ENCODE measurements at places on chromosomes 13 and 19. TPM values are rescaled to one million over a fixed set of nuclear protein-coding genes. Genes with fewer than 3 reads are reported as not detected.
A peak's percentile ranks its signal among the peaks of the same experiment; 100 is the strongest.

DNA sequence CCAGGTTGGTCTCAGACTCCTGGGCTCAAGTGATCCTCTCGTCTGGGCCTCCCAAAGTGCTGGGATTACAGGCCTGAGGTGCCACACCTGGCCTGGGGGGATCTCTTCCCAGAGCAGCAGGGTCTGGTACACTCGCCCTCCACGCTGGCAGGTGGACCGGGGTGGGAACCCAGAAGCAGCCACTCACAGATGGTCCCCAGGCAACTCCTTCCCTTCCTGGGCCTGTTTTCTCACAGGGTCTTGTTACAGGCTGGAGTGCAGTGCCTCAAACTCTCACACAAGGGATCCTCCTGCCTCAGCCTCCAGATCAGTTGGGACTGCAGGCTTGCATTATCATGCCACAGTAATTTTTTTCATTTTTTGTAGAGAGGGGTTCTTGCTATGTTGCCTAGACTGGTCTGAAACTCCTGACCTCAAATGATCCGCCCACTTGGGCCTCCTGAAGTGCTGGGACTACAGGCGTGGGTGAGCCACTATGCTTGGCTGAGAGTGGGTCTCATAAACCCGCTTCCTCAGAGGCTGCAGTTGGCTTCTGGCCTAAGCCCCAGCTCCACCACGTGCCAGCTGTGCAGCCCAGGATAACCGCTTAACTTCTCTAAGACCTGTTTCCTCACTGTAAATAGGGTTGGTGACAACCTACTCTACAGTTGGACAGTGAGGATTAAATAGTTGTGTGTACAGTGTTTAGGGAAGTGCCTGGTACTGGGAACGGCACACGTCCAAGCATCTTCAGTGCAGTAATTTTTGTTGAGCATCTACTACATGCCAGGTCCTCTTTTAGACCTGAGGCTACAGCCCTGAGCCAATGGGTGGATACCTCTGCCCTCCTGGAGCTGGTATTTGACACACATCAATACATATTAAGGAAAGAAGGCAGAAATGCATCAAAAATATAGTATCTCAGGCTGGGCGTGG is 871 bp upstream of the CCER2 start:
- peaks cover 5% of the 10 kb centered on the region for H3K36me3 ChIP-seq
- no peak for DNase-seq
- no peak overlapping the region for H3K27ac ChIP-seq
- no peaks in the 10 kb centered on the region for H3K4me1 ChIP-seq
- H3K27me3 ChIP-seq = no peaks in the 10 kb centered on the region

GRCh38 chr13:41213919-41214318 is 19.6 kb upstream of the KBTBD7 start:
- H3K27me3 ChIP-seq = no peaks in the 10 kb centered on the region
- no peak overlapping the region for H3K27ac ChIP-seq
- peaks cover 4% of the 10 kb centered on the region for H3K36me3 ChIP-seq

- H3K36me3 ChIP-seq = peaks cover 31% of the 10 kb centered on the region
- DNase-seq = peak; percentile 76
- H3K4me3 ChIP-seq = peak overlapping the region; percentile 27
- H3K27ac ChIP-seq = no peak overlapping the region
Observed at GRCh38 chr13:95642028-95642621, 2.4 kb downstream of the DZIP1 start.

GRCh38 chr19:4638317-4638716 is 999 bp upstream of the TNFAIP8L1 start:
- no peak overlapping the region for H3K27ac ChIP-seq
- H3K4me1 ChIP-seq = no peaks in the 10 kb centered on the region
- no peak overlapping the region for H3K4me3 ChIP-seq
- no peaks in the 10 kb centered on the region for H3K36me3 ChIP-seq
- DNase-seq = no peak
- H3K27me3 ChIP-seq = no peaks in the 10 kb centered on the region

GRCh38 chr13:99331881-99332293 is 24.7 kb upstream of the GPR183 start:
- peaks cover 11% of the 10 kb centered on the region for H3K36me3 ChIP-seq
- no peak overlapping the region for H3K27ac ChIP-seq
- no peaks in the 10 kb centered on the region for H3K27me3 ChIP-seq

GRCh38 chr13:111346101-111346680 is 25.7 kb downstream of the TEX29 start:
- no peak for DNase-seq
- H3K36me3 ChIP-seq = no peaks in the 10 kb centered on the region
- H3K4me1 ChIP-seq = no peaks in the 10 kb centered on the region
- H3K4me3 ChIP-seq = no peak overlapping the region

- no peak overlapping the region for H3K27ac ChIP-seq
- H3K4me3 ChIP-seq = no peak overlapping the region
- no peak for DNase-seq
- H3K36me3 ChIP-seq = no peaks in the 10 kb centered on the region
- no peaks in the 10 kb centered on the region for H3K4me1 ChIP-seq
- no peaks in the 10 kb centered on the region for H3K27me3 ChIP-seq
Observed at GRCh38 chr13:27474751-27475268, 24.4 kb upstream of the MTIF3 start.

DNA sequence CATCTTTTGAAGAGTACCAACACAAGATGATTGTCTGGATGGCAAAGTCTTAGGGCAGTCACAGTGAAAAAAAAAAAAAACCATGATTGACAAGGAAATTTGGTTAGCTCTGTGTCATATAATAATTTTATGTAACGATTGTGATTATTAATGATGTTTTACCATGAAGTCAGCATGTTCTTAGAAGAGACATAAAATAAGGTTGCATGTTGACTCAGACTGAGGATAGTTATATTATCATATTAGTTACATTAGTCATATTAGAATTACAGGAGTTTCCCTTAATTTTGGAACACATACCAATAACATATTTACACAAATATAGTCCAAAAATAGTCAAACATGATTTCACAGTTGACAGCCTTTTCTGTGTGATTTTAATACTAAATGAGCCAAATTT is 5.7 kb downstream of the ZNF431 start:
- H3K27me3 ChIP-seq = no peaks in the 10 kb centered on the region
- peaks cover 94% of the 10 kb centered on the region for H3K36me3 ChIP-seq
- no peak overlapping the region for H3K27ac ChIP-seq
- H3K4me1 ChIP-seq = no peaks in the 10 kb centered on the region

GRCh38 chr13:41177616-41178015 is 16.8 kb downstream of the KBTBD7 start:
- H3K27ac ChIP-seq = no peak overlapping the region
- DNase-seq = no peak

- no peak for DNase-seq
- no peaks in the 10 kb centered on the region for H3K4me1 ChIP-seq
- H3K4me3 ChIP-seq = no peak overlapping the region
Observed at GRCh38 chr19:11050323-11051114, 38.7 kb upstream of the LDLR start.

GRCh38 chr19:18596752-18597157 is 8.2 kb downstream of the REX1BD start:
- no peak overlapping the region for H3K27ac ChIP-seq
- H3K36me3 ChIP-seq = no peaks in the 10 kb centered on the region
- peaks cover 6% of the 10 kb centered on the region for H3K4me1 ChIP-seq
- peak; percentile 92 for DNase-seq

DNA sequence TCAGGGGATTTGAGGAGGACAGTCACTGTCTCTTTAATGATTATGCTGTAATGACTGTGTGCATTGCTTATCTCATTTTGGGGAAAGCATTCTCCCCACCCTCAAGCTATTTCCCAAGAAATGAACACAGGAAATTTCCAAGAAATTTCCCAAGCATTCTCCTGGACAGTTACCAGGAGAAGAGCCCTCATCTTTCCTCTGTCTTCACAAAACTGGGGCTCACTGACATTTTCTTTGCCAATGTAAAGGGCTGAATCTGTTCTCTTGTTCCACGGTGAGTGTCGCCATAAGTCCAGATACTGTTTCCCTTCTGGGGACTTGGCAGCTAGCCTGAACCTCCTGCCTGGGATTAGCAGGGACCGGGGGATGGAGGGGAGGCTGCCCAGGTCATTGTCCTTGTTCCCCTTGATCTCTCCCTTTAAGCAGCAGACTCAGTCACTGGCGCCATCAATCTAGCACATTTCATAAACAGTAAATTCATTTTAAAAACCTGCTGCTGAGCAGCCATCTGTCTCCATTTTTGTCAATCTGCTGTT is 172.8 kb downstream of the DNAJC15 start:
- H3K27me3 ChIP-seq = no peaks in the 10 kb centered on the region
- DNase-seq = no peak
- H3K4me1 ChIP-seq = no peaks in the 10 kb centered on the region
- H3K4me3 ChIP-seq = no peak overlapping the region
- H3K27ac ChIP-seq = no peak overlapping the region

DNA sequence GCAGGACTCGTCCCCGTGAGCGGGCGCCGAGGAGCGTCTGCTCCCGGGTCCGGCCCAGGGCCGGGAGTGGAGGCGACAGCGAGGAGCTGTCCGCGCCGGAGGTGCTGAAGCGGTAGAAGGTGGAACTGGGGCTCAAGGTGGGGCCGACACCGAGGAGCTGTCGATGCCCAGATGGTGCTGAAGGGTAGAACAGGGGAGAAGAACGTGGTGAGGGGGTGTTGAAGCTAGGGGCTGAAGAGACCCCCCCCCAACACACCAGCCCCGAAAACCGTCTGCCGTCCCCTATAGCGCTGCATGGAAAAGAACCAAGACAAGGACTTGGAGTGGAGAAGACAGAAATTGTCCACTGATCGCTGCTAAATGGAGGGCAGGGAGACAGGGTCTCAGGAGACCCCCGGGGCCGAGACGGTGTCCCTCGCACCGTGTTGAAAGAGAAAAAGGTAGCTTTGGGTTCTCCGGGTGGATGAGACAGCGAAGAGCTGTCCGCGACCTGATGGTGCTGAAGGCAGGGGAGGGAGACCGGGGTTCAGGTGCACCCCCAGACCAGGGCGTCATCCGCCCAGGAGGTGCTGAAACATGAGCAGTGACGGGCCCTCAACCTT is 7.1 kb upstream of the PDE4C start:
- no peak overlapping the region for H3K27ac ChIP-seq
- peak; percentile 86 for DNase-seq
- no peaks in the 10 kb centered on the region for H3K27me3 ChIP-seq
- H3K4me1 ChIP-seq = no peaks in the 10 kb centered on the region
- peak overlapping the region; percentile 86 for H3K4me3 ChIP-seq

DNA sequence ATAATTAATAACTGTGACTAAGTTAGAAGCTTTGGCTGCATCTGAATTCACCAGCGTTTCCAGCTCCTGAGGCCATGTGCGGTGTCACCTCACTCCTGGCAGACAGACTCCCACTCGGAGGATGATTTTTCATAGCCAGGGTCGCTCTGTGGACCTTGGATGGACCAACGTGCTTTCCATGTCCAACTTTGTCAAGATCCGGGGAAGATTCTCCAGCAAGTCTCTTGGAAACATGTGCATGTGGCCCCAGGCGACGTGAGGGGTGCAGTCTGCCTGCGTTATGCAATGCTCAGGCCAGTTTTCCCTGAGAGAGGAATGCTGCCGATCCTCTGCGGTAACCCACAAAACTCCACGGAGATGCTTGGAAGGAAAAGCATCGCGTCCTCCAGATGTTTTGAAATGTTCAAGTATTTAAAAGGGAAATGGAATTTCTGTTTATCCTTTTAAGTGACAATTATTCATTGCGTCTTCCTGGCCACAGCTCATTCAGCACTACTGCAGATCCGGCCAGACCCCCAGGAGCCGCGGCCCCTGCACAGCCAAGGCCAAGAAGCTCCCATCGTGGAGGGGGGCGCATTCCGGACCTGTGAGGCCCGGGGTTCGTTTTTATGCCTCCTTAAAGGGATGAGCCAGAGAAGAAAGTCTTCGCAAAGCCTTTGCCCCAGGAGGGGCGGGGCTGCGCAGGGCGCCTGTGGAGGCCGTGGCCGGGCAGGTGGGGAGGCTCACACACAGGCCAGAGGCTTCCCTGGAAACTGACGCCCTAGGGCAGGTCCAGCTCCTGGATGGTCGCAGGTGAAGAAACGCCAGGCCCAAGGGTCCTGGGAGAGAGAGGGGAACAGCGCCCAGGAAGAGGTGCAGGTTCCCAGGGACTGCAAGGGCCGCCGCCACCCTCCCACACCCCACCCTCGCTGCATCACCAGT is 46.0 kb downstream of the C13orf46 start:
- no peaks in the 10 kb centered on the region for H3K4me1 ChIP-seq
- no peak overlapping the region for H3K4me3 ChIP-seq
- H3K27ac ChIP-seq = no peak overlapping the region

- H3K4me1 ChIP-seq = no peaks in the 10 kb centered on the region
- DNase-seq = no peak
- H3K27me3 ChIP-seq = no peaks in the 10 kb centered on the region
- peaks cover 12% of the 10 kb centered on the region for H3K36me3 ChIP-seq
Observed at GRCh38 chr13:59666504-59666903, 497.2 kb downstream of the DIAPH3 start.

DNA sequence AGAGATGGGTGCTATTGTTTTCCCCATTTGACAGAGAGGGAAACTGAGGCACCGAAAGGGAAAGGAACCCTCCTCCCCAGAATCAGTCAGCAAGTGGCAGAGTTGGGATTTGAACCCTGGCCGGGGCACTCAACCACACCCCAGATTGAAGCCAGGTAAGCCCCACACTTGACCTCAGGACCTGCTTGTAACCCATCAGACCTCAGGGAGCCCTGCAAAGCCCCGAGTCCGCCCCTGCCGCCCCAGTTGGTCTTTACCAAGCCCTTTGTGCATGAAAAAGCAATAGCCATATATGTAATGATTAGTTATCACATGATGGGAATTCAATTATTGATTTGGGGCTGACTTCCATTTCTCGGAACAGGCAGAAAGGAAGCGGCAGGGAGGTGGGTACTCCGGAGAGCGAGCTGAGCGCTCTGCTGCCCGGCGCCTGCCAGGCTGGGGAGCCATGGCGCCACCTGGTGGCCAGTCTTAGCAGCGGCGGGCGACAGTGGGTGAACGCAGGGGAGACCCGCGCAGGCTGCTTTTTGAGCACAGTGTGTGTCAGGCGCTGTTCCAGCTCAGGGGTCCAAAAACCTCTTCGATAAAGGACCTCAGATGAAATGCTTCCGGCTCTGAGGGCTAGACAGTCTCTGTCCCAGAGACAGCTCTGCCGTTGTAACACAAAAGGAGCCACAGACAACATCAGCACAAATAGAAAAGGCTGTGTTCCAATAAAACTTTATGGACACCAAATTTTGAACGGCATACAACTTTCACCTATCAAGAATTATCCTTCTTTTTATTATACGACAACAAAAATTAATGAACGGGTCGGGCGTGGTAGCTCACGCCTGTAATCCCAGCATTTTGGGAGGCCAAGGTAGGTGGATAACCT is 82.9 kb upstream of the CACNA1A start:
- no peaks in the 10 kb centered on the region for H3K36me3 ChIP-seq
- no peak overlapping the region for H3K4me3 ChIP-seq
- no peak overlapping the region for H3K27ac ChIP-seq
- peak; percentile 86 for DNase-seq
- H3K4me1 ChIP-seq = no peaks in the 10 kb centered on the region
- no peaks in the 10 kb centered on the region for H3K27me3 ChIP-seq

- peak overlapping the region; percentile 93 for H3K4me3 ChIP-seq
- no peak overlapping the region for H3K27ac ChIP-seq
- no peaks in the 10 kb centered on the region for H3K4me1 ChIP-seq
- no peaks in the 10 kb centered on the region for H3K27me3 ChIP-seq
- peaks cover 55% of the 10 kb centered on the region for H3K36me3 ChIP-seq
Observed at GRCh38 chr19:799076-799881, 2.0 kb downstream of the PTBP1 start.

OR10H4 gene
- total RNA-seq = not detected

FAM187B gene
- total RNA-seq = not detected

ZNF836 gene
- total RNA-seq = 18.3 TPM

CCDC70 gene
- total RNA-seq = not detected

CEACAM16 gene
- not detected for total RNA-seq

CGB1 gene
- not detected for total RNA-seq

NLRP11 gene
- not detected for total RNA-seq

DLEU7 gene
- total RNA-seq = 1.5 TPM

IGFL1 gene
- total RNA-seq = not detected

TINCR gene
- 0.18 TPM for total RNA-seq
